ENCODE measurements at places on chromosomes 4 and X. TPM values are rescaled to one million over a fixed set of nuclear protein-coding genes. Genes with fewer than 3 reads are reported as not detected.

FAM9C gene
- total RNA-seq, result not detected

PF4V1 gene
- not detected for total RNA-seq

DNA sequence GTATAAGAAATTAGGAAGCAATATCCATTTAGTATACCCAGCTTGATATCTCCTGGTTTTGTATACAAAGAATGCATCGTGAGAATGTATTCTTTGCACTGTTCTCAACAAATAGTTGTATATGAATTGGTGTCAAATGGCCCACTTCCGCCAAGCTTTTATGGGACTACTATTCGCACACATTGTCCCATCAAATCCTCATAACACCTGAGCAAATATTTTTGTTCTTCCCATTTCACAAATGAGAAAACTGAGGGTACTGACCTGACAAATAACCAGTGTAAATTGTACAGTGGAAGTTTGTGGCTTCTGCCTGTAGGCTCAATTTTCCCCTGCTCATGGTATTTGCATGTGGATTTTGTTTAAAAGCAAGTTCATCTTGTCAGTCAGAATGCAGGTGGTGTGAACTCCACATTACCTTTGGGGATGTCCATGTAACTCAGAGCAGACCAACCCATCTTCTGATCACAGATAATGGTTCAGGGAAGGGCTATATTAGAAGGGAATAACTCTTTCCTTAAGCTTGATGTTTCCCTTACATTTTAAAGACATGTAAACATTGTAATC is 51.5 kb upstream of the FAM241A start:
- DNase-seq, result no peak

DNA sequence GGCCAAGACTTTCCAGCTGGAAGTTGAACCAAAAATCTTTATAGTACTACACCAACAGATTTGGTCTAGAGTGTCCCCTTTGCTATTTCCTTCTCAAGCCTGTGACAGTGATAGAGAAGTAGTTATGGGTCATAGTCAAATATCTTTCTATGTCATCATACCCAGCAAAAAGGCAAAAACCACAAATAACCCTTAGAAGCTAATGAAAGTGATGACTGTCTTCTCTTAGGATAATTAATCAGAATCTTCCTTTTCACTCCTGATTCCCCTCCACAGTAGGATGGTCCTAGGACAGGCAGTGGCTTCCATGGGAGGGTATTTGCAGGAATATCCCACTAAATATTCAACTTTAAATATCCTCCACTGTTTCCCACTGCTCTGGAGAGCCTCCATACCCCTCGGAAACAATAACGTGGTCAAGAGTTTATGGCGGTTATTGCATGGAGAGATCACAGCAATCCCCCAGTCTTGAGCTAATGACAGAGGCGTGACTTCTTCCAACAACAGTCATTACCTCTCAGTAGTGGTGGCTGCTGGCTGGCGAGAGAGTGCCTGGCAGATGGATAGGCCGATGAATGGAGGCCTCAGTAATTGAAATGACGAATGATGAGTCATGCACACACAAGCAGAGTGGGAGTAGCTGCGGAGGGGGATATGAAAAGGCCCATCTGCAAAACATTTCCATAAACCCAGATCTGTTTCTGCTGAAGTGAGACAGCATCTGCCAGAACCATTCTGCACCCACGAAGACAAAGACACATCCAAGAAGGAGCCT is 154.9 kb downstream of the STK32B start:
- DNase-seq, result no peak

Data from epithelial cell of proximal tubule (primary cell).